ENCODE measurements at places on chromosomes 4 and X.

DNA sequence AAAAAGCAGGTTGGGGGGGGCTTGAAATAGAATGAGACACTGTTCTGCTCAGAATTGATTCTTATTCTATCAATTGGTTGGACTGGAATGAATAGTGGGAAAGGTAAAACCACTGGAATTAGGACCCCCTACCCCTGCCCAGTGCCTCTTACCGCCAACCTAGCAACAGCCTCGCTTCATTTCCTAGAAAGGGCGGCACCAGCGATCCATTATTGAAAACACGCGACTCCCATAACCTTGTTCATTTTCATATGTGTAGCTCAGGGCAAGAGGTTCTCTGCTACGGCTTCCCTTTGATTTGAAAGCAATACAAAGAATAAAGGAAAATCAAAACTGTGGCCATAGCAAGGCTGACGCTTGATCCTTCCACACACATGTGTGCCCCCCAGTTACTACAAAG is 33.7 kb downstream of the IDS start:
- DNase-seq = no peak

- no peak for DNase-seq
These were observed 7.3 kb downstream of the VEGFD start for GRCh38 chrX:15376956-15377355.

GRCh38 chr4:40918330-40918729 is 168.6 kb downstream of the NSUN7 start:
- DNase-seq = no peak

DNA sequence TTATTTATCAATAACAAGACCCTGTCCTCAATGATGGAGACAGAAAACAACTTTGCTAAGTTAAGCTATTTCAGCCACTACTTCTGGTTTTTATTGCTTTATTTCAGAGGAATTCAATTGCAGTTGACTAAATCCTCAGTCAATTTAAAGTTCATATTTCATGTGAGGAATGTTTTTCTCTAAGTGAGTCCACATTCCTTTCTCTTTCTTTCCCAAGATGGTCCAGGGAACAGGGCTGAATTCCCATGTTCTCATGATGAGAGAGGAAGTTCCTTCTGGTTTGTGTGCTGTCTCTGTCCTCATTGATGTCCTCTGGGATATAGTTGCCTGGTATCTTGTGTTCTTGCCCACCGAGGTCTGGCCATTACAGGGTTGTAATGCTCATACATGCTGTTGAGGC is 117.2 kb downstream of the SLIT2 start:
- no peak for DNase-seq

GRCh38 chr4:36665985-36666527 is 384.6 kb downstream of the DTHD1 start:
- no peak for DNase-seq

GRCh38 chr4:132332932-132333723 is 816.0 kb upstream of the PCDH10 start:
- no peak for DNase-seq

- no peak for DNase-seq
These were observed 69.6 kb downstream of the PPP2R2C start for GRCh38 chr4:6402566-6403399.

GRCh38 chrX:117522725-117523700 is 593.6 kb downstream of the KLHL13 start:
- DNase-seq = no peak

DNA sequence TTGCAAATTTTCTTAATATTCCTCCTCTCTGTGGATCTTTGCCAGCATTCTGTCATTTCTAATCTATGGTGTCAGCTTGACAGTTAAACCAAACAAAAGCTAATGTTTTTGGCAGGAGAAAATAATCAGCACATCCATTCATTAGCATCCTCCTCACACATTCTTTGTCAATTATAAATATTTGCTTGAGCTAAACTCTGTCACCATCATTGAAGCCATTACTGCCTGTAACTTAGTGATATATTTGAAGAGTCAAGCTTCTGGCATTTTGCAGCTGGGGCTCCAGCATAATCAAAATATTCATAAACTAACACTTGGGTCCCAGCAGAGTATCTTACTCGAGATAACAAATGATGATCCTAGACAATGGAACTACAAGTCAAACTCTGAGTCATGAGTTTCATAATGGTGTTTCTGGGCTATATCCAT is 126.1 kb downstream of the EIF4E start:
- DNase-seq = no peak

DNA sequence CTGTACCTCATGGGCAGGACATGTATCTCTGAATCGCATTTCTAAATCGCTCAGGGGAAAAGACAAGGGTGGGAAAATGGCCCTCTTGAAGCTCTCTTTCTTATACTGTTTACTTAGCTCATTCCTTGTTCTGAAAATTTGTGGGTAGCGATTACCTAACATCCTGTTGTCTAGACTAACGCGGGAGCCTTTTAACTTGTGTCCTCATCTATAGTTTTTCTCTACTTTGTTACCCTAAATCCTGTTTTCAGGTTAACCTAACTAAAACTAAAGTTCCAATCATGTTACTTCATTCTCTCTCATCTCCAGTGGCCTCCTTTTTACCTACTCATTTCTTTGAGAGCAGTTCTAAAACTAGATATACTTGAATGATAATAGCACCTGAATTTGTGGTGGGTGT is 45.0 kb downstream of the SNX25 start:
- DNase-seq = no peak

DNA sequence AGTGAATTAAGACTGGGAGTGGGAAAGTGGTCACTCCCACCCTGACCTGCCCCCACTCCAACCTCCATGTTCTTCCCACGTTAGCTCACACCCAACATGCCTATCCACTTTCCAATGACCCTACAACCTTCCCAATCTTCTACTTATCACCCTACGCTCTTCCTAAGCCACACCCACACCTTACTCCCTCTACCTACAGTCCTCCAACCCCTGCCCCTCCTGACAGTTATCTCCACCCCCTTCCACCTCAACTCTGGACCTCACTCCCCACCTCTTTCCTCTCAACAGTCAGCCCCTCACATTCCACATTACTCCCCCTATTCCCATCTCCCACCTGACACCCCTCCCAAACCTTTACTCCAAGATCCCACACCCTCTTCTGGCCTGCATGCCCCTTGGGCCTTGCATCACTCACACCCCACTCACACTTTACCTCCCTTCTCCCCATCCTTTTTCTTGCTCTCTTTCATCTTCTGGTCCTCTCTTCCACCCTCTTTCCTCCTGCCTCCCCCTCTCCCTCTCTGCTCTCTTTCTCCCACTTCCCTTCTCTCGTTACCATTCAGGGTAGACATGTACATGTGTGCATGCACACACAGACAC is 6.9 kb downstream of the NALF2 start:
- no peak for DNase-seq

DNA sequence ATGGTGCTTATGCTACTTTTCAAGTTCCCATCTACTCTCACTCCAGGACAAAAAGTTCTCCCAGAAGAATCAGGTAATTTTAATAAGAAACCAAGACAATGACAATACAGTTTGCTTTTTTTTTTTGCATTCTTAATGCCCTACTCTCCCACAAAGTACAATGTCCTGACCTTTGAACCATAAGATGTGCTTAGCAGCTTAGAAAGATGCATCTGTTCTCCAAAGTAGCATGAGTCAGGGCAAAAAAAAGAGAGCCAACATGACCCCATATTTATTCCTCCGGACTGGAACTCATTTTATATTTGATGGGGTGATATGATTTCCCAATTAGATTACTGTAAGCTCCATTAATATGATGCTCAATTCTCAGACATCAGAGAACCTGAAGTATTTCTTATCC is 16.5 kb upstream of the PDCL2 start:
- DNase-seq = no peak

DNA sequence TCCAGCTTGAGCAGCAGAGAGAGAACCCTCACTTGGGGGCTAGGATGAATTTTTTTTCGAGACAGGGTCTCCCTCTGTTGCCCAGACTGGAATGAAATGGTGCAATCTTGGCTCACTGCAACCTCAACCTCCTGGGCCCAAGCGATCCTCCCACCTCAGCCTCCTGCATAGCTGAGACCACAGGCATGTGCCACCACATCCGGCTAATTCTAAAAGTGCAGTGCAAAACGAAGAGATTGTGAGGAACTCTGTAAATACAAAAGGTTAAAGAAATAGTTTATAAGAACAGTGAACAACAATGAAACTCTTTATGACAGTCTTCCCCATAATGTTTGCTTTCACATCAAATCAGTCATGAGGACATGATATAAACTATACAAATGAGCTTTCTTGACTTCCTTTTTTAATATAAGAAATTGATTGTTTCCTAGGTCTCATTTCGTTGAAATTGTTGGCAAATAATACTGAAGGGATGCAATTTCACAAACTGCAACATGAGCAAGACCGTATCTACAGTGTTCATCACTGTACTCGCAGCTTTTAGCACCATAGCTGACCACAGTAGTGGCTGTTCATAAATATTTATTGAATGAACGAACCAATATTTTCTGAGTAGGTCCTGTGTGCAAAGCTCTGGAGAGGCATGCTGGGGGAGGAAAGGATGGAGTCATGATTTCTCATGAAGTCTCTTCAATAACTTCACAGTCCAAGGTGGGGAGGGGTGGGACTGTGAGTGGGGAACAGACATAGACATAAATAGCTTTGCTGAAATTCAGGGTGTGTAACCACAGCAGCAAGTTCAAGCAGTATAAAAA is 116.1 kb downstream of the SHROOM3 start:
- no peak for DNase-seq

DNA sequence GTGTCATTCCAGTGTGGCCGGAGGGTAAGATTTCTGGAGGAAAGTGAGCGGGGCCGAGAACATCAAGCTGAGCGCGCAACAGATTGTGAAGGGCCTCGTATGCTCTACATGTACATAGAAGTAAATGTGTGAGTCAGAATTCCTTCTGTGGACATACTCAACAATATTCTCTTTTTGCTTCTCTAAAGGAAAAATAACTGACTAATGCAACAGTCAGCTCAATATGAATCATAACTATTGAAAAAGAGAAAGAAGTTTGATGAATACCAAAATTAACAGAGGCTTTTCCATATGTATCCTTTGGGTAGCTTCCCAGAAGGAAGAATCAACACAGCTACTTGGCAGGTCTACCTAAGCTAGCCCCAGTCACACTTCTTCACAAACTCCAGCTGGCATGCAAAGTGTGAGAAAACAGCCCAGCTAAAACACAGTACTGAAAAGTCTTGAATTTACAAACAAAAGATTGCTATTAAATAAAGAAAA is 87.5 kb upstream of the ZFP42 start:
- DNase-seq = no peak

DNA sequence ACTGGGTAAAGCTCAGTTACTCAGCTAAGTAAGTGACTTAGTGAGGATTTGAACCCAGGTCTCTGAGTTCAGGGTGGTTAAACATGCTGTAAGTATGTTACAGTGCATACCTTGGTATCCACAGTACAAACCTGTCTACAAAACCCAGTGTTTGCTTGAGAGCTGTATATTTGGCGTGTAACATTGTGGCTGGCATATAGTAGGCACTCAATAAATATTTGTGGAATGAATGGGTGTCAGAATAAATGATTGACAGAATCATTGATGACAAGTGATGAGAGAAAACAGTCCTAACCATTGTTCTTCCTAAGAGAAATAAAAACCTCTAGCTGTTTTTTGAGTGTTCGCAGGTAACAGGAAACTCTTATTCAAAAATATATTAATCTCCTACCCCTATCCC is 79.7 kb upstream of the BCOR start:
- no peak for DNase-seq

GRCh38 chrX:33379839-33380238 is 168.5 kb upstream of the DMD start:
- DNase-seq = no peak

DNA sequence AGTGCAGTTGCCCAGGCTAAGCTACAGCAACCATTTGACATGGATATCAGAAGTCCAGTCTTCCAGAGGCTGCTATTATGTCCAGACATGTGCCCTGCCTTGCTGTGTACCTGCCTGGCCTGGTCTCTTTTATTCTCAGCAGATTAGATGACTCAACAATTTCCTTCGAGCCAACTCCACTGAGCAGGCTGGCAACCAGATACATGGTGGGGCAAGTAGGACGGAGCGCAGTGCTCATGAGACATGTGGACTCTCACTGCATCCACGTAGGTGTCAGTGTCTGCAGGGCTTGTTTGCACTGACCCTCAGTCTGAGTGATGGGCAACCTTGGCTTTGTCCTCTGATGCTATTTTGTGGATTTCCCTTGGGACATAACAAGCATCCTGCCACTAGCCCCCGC is 7.2 kb upstream of the MAGEA11 start:
- no peak for DNase-seq

DNA sequence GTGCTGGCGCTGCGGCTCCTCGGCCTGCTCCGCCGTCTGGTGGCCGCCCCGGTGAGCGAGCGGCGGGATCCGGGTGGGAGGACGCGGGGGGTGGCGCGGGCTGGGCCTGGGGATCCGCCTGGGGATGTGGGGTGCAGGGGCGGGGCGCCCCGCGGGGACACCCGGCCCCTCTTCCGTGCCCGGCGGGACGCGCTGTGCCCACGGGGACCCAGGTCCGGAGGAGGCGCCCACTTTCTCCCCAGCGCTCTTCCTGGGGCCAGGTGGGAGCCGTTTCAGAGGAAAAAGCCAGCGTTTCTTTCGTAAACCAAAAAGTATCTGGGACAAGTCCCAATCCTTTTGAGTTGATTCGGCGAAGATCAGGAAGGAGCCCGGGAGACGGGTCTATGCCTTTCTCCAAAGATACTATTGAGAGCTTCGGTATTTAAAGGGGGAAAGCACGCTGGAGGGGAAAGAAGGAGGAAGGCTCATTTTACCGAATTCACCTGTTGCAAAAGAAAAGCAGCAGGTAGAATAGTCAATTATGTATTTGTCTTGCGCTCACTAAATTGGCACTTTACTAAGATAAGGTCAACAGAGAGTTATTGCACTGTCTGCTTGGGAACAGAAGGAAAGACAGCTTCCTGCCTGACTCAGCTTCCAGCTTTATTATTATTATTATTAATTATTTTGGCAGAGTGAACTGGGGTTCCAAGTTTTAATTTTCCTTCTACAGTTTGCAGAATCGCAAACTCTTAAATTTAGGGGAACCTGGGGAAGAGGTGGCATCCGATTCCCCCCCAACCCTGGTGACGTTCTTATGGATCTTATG is 81.5 kb upstream of the CD99 start:
- DNase-seq = no peak

- DNase-seq = no peak
These were observed 660 bp upstream of the COL25A1 start for GRCh38 chr4:109303140-109303496.

DNA sequence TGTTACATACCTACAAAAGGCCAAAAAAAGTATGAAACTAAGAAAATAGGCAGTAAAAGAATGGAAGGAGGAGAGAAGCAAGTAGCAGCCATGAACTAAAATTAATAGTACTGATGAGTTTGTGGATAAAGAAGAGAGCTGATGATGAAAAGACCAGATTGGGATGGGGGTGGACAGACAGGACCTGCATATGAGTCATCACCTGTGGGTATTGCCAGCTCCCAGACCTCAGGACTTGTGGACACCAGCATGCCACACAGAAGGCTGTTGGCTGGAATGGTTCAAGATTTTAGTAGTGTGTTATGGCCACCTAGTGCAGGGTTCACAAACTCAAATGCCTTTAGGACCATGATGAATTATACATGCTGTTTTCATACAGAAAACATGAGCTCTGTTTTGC is 58.9 kb downstream of the ARX start:
- no peak for DNase-seq

Measured in activated CD4-positive, CD25-positive, alpha-beta regulatory T cell treated with anti-CD3 and anti-CD28 coated beads, Interleukin-2, amount 50 U/mL, for 72 hours (primary cell).